ENCODE measurements at places on chromosomes 13 and 19.

GRCh38 chr13:25821776-25822175, 230.0 kb downstream of the SHISA2 start:
- no peak for DNase-seq

GRCh38 chr13:45921162-45921736, 69.7 kb upstream of the SIAH3 start:
- no peak for DNase-seq

DNA sequence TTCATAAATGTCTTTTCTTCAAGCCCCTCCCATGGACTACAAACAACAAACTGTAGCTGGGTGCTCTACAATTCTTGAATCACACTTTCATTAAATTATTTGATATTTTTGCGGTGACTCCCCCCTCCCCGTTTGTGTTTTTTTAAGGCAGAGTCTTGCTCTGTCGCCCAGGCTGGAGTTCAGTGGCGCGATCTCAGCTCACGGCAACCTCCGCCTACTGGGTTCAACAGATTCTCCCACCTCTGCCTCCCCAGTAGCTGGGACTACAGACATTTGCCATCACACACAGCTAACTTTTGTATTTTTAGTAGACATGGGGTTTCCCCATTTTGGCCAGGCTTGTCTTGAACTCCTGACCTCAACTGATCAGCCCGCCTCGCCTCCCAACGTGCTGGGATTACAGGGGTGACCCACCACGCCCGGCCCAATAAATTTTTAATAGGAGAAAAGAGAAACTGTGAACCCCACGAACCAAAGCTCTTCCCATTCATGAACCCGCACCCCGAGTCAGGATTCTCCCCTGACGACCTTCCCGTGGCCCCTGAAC, 703 bp downstream of the ZNF506 start:
- no peak for DNase-seq

DNA sequence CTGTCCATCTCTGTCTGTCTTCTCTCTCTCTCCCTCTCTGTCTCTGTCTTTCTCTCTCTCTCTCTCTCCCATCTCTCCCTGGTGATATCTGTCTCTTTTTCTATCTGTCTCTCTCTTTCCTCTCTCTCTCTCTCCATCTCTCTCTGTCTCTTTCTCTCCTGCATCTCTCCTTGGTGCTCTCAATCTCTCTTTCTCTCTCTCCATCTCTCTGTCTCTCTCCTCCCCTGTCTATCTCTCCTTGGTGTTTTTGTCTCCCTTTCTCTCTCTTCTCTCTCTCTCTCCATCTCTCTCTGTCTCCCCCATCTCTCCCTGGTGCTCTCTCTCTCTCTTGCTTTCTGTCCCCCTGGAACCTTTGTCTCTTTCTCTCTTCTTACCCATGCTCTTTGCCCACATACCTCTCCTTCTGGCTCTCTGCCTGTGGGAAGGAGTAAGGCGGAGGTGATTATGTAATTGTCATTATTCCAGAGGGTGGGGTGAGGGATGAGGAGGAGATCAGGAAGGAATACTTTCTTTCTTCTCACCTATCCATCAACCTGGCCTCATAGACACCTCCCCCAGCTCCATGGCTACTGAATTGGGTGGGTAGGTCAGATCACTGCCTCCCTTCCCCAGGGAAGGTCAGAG, 30.9 kb upstream of the CYP2B6 start:
- DNase-seq, result no peak

DNA sequence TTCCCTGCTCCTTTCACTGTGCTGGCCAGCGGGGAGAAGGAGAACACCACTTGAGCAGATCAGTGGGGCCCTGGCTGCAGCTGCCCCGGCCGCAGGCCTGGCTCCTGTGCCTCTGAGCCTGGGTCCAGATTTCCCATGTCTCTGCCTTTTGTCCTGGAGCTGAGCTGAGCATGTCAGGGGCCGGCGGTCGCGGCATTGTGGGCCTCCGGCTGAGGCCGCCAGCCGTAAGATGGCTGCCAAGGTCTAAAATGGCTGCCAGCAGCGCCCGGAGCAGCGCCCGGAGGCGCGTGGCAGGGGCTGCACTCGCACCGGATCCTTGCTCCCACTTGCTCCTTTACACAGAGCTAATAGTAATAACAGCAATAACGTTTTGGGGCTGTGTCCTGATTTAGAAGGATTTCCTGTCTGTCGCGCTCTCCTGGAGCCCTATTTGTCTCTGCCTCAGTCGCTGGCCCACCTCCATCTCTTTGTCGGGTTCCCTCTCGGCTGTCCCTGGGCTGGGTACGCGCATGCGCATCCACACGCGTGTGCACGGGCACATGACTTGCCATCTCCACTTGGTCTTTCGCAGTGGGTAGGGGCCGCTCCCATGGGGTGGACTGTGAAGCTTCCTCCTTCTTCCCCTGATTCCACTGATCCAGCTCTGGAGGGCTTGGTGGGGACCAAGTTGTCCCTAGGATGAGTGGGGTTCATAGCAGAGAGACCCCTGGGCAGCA, 32.1 kb downstream of the LYL1 start:
- DNase-seq, result no peak

Measured in stimulated activated CD8-positive, alpha-beta memory T cell treated with anti-CD3 and anti-CD28 coated beads, Interleukin-4, amount 100 ng/mL, for 4 hours (primary cell).